ENCODE measurements at places on chromosomes 16 and 17.

- H3K27ac ChIP-seq: no peak overlapping the region
- peaks cover 38% of the 10 kb centered on the region for H3K27me3 ChIP-seq
- no peaks in the 10 kb centered on the region for H3K36me3 ChIP-seq
- H3K4me1 ChIP-seq: peaks cover 5% of the 10 kb centered on the region
Measured at GRCh38 chr17:79223471-79223870, 148.8 kb downstream of the ENGASE start.

DNA sequence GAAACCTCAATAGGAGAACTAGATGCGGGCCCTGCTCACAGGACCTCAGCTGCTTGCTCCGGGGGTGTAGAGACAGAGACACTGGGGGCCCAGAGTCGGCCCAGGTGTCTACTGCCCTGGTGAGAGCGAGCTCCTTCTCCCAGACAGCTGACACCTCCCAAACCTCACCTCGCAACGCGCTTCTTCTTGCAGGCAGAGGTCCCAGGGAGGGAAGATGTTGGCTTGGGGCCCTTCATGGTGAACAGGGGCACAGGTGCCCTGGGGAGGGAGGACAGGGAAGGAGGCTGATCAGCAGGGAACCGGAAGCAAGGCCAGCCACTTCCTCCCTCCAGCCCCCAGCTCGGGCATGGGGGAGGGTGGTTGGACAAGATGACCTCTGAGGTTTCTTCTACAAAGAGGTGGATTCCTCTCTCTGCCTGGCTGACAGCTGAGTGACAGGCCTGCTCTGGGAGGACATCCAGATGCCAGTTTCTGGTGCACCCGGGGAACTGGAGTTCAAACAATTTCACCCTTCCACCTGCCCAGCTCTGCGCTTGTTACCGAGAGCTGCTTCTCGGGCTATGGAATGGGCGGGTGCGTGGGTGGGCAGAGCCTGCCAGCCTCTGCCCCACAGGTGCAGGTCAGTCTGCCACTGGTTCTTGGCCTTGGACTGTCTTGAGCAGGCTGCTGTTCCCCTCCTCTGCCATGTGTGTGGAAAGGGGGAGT, 11.7 kb upstream of the GFAP start:
- DNase-seq: no peak
- no peak overlapping the region for H3K4me3 ChIP-seq
- peaks cover 5% of the 10 kb centered on the region for H3K27me3 ChIP-seq
- no peaks in the 10 kb centered on the region for H3K4me1 ChIP-seq
- peaks cover 18% of the 10 kb centered on the region for H3K36me3 ChIP-seq
- no peak overlapping the region for H3K27ac ChIP-seq

GRCh38 chr17:8869114-8869815, 1.8 kb upstream of the PIK3R6 start:
- H3K27me3 ChIP-seq: peaks cover 5% of the 10 kb centered on the region
- H3K4me1 ChIP-seq: no peaks in the 10 kb centered on the region

DNA sequence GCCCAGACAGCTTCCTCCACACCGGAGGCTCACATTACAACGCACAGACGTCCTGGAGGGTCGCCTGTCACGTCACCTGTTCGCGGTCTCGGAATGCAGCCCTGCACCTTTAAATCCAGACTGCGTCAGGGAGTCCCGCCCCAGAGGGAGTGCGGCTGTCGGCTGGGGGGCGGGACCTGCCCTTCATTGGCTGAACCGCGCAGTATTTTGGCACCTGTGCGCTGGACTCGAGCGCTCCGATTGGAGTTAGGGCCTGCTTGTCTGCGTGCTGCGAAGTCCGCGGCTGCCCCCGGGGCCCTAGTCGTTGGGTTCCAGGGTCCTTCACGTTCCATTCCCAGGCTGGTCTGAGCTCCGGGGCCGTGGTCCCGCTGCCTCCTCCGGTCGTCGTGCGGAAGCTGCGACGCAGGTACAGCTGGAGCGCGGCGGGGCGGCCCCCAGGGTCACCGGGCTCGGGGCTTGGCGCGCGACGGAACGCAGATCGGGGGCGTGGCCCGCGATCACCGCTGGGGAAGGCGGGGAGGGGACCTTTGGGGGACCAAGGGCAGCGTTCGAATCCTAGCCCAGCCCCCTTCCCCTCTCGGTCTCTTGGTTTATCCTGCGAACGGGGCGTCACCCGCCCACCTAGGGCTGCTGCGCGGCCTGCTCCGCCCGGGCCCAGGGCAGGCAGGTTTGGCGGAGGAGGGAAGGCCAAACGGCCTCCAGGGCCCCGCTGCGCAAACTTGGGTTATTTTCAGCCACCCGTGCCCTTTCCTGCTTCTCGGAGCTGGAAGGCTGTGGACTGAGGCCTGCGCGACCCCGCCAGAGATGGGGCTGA, at the start of gene MIEF2:
Gene MIEF2, plus strand, starts transcription at position 331 of the 814 bp plus-strand sequence. CDS start 2,059 bp downstream, outside the sequence.
- H3K27me3 ChIP-seq: no peaks in the 10 kb centered on the region
- DNase-seq: peak; percentile 90
- peaks cover 1% of the 10 kb centered on the region for H3K36me3 ChIP-seq
- H3K4me1 ChIP-seq: peaks cover 33% of the 10 kb centered on the region
- peak within 1 kb of the TSS; percentile 90 for H3K27ac ChIP-seq

- H3K36me3 ChIP-seq: no peaks in the 10 kb centered on the region
- peaks cover 17% of the 10 kb centered on the region for H3K4me1 ChIP-seq
- H3K27ac ChIP-seq: no peak overlapping the region
Measured at GRCh38 chr17:34998205-34998604, 17.9 kb downstream of the LIG3 start.

GRCh38 chr16:66036793-66037715, 329.4 kb upstream of the CDH5 start:
- H3K27ac ChIP-seq: no peak overlapping the region
- H3K36me3 ChIP-seq: no peaks in the 10 kb centered on the region
- H3K4me1 ChIP-seq: no peaks in the 10 kb centered on the region
- no peak overlapping the region for H3K4me3 ChIP-seq

GRCh38 chr17:51711581-51711980, 446.9 kb downstream of the CA10 start:
- no peak overlapping the region for H3K27ac ChIP-seq
- no peaks in the 10 kb centered on the region for H3K4me1 ChIP-seq
- no peaks in the 10 kb centered on the region for H3K27me3 ChIP-seq
- DNase-seq: no peak
- no peaks in the 10 kb centered on the region for H3K36me3 ChIP-seq

DNA sequence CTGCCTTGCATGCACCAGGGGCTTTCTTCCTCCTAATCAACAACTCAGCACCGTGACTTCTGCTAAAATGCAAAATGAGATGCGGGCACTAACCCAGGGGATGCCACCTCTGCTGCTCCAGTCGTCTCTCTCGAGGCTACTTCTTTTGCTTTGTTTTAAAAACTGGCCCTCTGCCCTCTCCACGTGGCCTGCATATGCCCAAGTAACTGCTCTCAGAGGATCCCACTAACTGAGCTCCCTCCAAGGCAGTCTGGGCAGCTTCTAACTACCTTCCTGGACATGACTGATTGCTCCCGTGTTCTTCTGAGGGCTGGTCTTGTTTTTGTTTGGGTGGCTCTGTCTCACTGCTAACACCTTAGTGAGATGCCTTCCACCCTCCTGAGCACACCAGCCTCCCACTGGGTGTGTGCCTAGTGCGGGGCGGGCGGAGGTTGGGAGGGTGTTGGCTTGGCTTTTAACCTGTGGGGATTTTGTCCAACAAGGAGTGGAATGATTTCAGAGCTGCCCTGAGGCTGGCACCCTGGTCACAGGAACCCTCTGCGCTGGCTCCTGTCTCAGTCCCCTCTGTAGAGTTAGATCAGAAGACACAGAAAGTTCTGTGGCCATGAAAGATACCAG, 8.9 kb upstream of the LGALS9 start:
- no peak overlapping the region for H3K27ac ChIP-seq
- no peak overlapping the region for H3K4me3 ChIP-seq
- H3K4me1 ChIP-seq: no peaks in the 10 kb centered on the region
- no peaks in the 10 kb centered on the region for H3K36me3 ChIP-seq

DNA sequence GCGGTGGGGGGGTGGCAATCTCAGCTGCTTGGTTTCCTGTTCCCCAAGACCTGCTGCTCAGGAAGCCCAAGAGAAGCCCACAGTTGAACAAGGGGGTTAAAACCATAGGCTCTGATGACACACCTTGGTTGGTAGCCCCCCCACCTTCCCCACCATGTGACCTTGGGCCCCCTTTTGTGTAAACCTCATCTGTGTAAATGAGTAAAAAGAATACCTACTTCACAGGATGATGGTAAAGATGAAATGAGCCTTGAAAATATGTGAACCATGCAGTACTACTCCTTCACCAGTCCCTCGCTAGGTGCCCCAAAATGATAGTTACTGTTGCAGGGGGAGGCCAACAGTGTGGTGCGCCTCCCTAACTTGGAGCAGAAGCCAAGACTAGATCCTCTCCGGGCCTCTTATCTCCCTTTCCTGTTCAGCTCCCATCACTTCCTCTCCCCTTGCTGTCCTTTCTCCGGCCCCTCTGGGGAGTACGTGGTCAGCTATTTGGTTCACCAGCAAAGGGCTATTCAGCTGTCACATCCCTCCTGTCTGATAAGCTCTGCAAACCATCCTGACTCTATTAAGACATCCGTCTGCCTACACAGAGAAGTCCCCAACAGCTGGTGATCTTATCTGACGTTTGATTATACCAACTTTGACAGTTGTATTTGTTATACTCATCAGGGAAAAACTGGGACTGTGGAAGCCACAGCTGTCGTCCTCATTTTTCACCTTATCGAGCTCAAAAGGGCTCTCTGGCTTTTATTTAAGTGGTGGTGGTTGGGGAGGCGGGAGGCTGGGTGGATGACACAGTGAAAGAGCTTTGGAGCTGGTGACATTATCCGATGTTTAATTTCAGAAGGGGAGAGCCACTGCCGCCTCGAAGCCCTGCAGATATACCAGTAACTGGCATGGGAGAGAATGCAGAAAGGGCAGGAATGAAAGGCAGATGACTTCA, 19.9 kb downstream of the DCAKD start:
- peaks cover 13% of the 10 kb centered on the region for H3K36me3 ChIP-seq
- H3K27ac ChIP-seq: no peak overlapping the region
- H3K4me1 ChIP-seq: no peaks in the 10 kb centered on the region
- DNase-seq: no peak

DNA sequence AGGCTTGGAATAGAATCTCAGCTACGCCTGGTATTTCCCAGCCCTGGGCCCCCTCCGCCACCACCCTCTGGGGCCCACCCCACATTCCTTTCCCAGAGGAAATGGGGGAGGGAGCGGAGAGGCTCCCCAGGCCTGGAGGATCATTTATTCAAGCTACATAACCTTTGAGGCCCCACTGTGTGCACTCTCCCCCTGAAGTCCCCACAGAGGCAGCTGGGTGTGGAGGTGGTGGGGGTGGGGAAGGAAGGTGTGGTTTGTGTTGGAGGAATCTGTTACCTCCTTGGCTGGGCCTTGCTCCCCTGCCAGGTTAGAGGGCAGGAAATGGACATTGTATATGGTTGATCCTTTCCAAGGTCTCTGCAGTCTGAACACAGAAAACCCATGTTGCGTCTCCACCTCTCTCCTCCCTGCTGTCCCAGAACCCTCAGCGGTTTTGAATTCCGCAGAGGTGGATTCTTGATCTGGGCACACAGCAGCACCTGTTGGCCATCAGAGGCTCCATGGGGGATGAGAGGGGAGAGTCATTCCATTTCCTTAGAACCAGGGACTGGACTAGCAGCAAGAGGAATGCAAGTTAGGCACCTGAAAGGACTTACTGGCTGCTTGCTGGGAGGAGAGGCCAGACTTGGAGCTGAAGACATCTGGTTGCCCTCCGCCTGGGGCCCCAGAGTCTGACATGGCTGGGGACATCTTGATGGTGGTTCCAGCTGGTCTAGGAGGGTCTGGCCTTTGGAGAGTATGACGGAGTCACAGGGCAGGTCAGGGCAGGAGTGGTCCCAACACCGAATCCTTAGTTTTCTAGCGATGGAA, 23.0 kb downstream of the ARHGAP23 start:
- peaks cover 2% of the 10 kb centered on the region for H3K27me3 ChIP-seq
- H3K4me3 ChIP-seq: peak overlapping the region; percentile 94
- peak overlapping the region; percentile 98 for H3K27ac ChIP-seq
- peaks cover 17% of the 10 kb centered on the region for H3K36me3 ChIP-seq

DNA sequence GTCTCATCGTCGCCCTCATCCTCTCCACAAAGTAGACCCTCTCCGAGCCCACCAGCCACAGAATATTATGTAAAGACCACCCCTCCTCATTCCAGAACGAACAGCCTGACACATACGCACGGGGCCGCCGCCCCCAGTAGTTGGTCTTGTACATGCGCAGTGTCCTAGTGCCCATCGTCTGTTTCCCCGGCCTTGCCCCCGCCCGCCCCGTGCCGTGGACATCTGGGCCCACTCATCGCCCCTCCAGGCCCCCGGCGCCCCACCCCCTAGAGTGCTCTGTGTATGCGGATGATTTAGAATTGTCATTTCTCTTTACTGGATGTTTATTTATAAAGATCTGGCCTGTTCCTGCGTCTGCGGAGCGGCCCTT, 475 bp upstream of the AMDHD2 start:
- DNase-seq: no peak
- peak overlapping the region; percentile 84 for H3K4me3 ChIP-seq
- peaks cover 52% of the 10 kb centered on the region for H3K4me1 ChIP-seq
- H3K36me3 ChIP-seq: peaks cover 43% of the 10 kb centered on the region
- peak overlapping the region; percentile 90 for H3K27ac ChIP-seq

- DNase-seq: peak; percentile 93
- peak overlapping the region; percentile 80 for H3K4me3 ChIP-seq
- H3K4me1 ChIP-seq: peaks cover 28% of the 10 kb centered on the region
Measured at GRCh38 chr16:4298761-4299522, 16.9 kb upstream of the GLIS2 start.

- H3K4me1 ChIP-seq: peaks cover 7% of the 10 kb centered on the region
- H3K27ac ChIP-seq: peak overlapping the region; percentile 9
- peaks cover 25% of the 10 kb centered on the region for H3K36me3 ChIP-seq
- peaks cover 2% of the 10 kb centered on the region for H3K27me3 ChIP-seq
- no peak for DNase-seq
Measured at GRCh38 chr16:69890114-69890891, 60.8 kb upstream of the CLEC18A start.

- H3K27ac ChIP-seq: no peak overlapping the region
- peaks cover 12% of the 10 kb centered on the region for H3K27me3 ChIP-seq
- peaks cover 19% of the 10 kb centered on the region for H3K4me1 ChIP-seq
- H3K4me3 ChIP-seq: no peak overlapping the region
- DNase-seq: no peak
Measured at GRCh38 chr16:30987581-30988190, 2.7 kb downstream of the HSD3B7 start.

DNA sequence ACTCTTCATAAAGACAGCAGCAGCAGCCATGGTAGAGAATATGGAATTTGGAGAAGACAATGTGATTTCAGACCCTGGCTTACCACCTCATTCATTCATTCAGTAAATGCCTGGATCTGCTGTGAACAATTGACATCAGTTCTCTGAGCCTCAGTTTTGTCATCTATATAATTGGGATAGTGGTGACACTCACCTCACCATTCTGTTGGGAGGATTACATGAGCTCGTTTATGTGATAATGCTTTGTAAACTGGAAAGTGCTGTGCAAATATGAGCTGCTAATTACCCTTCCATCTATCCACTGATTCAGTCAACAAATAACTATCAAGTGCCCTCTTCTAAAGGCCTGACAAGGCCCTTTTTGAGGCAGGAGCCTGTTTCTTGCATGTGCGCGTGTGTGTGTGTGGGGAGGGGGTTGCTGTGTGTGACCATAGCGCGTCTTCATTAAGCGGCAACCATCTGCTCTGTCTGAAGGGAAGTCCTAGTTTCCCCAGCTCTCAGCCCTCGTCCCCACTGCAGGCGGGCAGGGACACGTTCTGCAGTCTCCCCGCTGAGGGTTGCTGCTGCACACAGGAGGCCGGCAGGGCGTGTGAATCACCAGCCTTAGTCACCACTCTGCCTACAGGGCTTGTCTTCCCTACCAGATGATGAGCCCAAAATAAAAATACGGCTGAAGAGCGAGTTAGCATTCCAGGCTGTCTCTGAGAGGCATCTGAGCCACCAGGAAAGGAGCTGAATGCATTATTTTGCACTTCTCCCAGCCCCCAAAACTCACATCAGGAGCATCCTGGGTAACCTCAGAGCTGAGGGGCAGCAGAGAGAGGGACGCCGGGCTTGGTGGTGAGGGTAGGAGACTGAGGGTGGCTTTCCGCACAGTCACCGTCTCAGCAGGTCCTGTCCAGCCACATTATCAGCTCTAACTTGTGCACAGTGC, 19.9 kb downstream of the ARL4D start:
- peaks cover 34% of the 10 kb centered on the region for H3K4me1 ChIP-seq
- no peaks in the 10 kb centered on the region for H3K27me3 ChIP-seq
- H3K4me3 ChIP-seq: peak overlapping the region; percentile 78
- peak; percentile 93 for DNase-seq
- no peaks in the 10 kb centered on the region for H3K36me3 ChIP-seq

Data from HFFc6 (cell line).